ENCODE measurements at places on chromosomes 1 and 21. TPM values are rescaled to one million over a fixed set of nuclear protein-coding genes. Genes with fewer than 3 reads are reported as not detected.

- peaks cover 37% of the 10 kb centered on the region for H3K4me1 ChIP-seq
- no peak overlapping the region for H3K27ac ChIP-seq
- no peaks in the 10 kb centered on the region for H3K36me3 ChIP-seq
- H3K4me3 ChIP-seq, result no peak overlapping the region
- no peaks in the 10 kb centered on the region for H3K27me3 ChIP-seq
Observed at GRCh38 chr1:202165942-202166843, 5.8 kb upstream of the PTPN7 start.

- H3K27me3 ChIP-seq, result no peaks in the 10 kb centered on the region
- no peak for DNase-seq
- H3K36me3 ChIP-seq, result no peaks in the 10 kb centered on the region
- H3K4me1 ChIP-seq, result peaks cover 9% of the 10 kb centered on the region
Observed at GRCh38 chr21:34075760-34076660, 2.6 kb downstream of the MRPS6 start.

DNA sequence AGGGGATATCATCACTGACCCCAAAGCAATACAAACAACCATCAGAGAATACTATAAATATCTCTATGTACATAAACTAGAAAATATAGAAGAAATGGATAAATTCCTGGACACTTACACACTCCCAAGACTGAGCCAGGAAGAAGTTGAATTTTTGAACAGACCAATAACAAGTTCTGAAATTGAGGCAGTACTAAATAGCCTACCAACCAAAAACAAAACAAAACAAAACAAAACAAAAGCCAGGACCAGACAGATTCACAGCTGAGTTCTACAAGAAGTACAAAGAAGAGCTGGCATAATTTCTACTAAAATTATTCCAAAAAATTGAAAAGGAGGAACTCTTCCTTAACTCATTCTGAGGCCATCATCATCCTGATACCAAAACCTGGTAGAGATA, 18.5 kb downstream of the CD84 start:
- H3K4me3 ChIP-seq, result no peak overlapping the region
- H3K27me3 ChIP-seq, result no peaks in the 10 kb centered on the region
- no peaks in the 10 kb centered on the region for H3K4me1 ChIP-seq
- H3K27ac ChIP-seq, result no peak overlapping the region

DNA sequence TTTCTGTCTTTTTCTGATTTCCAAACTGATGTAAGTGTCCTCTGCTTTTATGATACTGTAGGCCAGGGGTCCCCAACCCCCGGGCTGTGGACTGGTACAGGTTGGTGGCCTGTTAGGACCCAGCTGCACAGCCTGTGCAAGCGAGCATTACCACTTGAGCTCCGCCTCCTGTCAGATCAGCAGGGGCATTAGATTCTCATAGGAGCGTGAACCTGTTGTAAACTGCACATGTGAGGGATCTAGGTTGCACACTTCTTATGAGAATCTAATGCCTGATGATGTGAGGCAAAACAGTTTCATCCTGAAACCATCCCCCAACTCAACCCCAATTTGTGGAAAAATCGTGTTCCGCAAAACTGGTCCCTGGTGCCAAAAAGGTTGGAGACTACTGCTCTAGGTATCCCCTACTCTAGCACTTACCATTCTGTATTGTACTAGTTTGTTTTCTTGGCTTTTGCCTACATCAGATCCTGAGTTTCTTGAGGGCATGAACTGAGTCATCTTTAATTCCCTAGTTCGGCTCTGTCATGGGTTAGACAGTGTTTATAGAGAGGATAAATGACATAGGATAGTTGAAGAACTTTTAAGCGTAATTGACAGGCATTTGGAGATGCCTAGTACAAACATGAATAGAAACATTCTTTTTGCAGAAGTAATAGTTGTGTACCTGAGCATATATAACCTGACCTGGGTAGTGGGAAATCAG, 4.1 kb downstream of the ABCD3 start:
- no peak overlapping the region for H3K27ac ChIP-seq
- no peaks in the 10 kb centered on the region for H3K36me3 ChIP-seq
- H3K4me3 ChIP-seq, result no peak overlapping the region
- H3K4me1 ChIP-seq, result peaks cover 8% of the 10 kb centered on the region

GRCh38 chr1:3341236-3341994, 113.0 kb upstream of the ARHGEF16 start:
- no peaks in the 10 kb centered on the region for H3K27me3 ChIP-seq
- no peaks in the 10 kb centered on the region for H3K36me3 ChIP-seq
- H3K4me1 ChIP-seq, result peaks cover 50% of the 10 kb centered on the region
- no peak overlapping the region for H3K27ac ChIP-seq
- DNase-seq, result no peak

DNA sequence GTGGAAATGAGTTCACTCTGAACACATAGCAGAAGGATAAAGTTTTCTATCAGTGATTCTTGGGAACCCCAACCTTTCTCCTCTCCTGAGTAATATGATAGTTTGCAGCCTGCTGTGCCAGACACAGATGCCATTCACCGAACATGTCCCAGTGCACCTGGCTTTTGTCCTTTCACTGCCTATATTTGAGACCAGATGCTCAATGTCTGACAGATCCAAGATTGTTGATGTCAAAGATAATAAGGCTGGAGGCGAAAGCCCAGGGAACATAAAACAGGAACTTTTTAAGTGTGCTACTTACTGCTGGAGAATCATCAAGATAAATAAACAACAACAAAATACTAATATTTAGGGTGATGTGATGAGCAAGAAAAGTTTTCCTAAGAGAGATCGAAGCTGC, 139.3 kb downstream of the TIAM1 start:
- H3K4me1 ChIP-seq, result no peaks in the 10 kb centered on the region
- no peaks in the 10 kb centered on the region for H3K27me3 ChIP-seq
- no peak overlapping the region for H3K27ac ChIP-seq
- H3K36me3 ChIP-seq, result peaks cover under 1% of the 10 kb centered on the region
- H3K4me3 ChIP-seq, result no peak overlapping the region

GRCh38 chr1:54362881-54363340, 43.3 kb downstream of the SSBP3 start:
- no peak overlapping the region for H3K4me3 ChIP-seq
- H3K36me3 ChIP-seq, result no peaks in the 10 kb centered on the region
- no peak overlapping the region for H3K27ac ChIP-seq
- H3K27me3 ChIP-seq, result no peaks in the 10 kb centered on the region
- no peak for DNase-seq

DNA sequence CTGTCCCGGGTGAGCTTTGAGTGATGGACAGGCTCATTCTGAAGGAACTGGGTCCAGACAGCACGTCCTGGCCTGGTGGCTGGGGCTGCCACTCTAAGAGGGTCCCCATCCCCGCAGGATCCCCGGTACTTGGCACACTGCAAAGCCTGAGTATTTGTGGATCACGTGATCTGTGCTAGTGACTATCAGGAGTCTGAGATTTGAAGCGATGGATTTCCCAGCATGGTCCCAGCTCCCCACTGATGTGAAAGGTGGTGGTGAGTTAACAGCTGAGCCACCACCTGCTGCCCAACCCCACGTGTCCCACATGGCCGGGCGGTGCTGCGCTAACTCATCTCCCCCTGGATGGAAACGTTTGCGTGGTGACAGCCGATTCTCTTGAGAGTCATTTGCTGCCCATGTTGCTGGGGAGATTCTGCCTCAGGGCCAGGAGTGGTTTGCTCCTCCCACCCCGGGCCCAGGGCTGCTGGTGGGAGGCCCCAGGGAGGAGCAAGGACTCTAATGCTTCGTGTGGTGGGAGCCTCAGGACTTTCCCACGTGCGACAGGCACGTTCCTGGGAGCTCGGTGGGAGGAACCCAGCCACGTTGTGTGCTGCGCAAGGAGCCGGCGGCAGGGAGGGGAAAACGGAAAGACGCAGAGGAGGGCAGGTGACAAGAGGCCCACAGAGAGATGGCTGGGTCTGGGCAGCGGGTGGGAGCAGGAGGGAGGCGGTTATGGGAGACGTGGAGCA, 15.1 kb downstream of the FAAP20 start:
- no peak overlapping the region for H3K27ac ChIP-seq
- H3K4me1 ChIP-seq, result peaks cover 16% of the 10 kb centered on the region
- peaks cover 95% of the 10 kb centered on the region for H3K36me3 ChIP-seq
- no peak overlapping the region for H3K4me3 ChIP-seq
- no peaks in the 10 kb centered on the region for H3K27me3 ChIP-seq
- DNase-seq, result no peak

DNA sequence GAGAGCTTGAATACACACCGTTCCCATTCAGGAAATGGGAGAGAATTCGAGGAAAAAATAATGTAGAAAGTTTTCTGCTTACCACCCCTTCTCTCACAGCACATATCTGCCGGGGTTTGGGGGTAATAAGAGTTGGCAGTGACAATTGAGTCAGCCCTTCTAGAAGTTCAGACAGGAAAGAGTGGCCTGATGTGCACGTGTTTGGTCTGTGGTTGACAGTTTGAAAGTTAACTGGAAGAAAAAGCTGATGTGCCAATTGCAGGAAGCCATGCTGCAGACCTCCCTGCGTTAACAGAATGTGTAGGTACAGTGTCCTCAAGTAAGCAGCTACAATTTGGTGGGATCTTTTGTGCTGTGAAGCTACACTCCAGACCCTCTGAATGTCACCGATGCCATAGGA, 50.9 kb downstream of the DHX9 start:
- H3K4me1 ChIP-seq, result peaks cover 3% of the 10 kb centered on the region
- no peak for DNase-seq
- H3K4me3 ChIP-seq, result no peak overlapping the region
- no peak overlapping the region for H3K27ac ChIP-seq

The CRYAA gene
- not detected for total RNA-seq

The ITLN2 gene
- 0.20 TPM for total RNA-seq

The PBXIP1 gene
- total RNA-seq, result 57.5 TPM

The ADGRL4 gene
- 13.4 TPM for total RNA-seq

The CDC73 gene
- total RNA-seq, result 44.0 TPM

The MYBPH gene
- 0.06 TPM for total RNA-seq

Data from spinal cord (tissue), 10 donors.